ENCODE measurements at places on chromosomes 11 and 22.
A peak's percentile ranks its signal among the peaks of the same experiment; 100 is the strongest.

GRCh38 chr11:134661660-134662059, 249.6 kb upstream of the B3GAT1 start:
- DNase-seq, result no peak

DNA sequence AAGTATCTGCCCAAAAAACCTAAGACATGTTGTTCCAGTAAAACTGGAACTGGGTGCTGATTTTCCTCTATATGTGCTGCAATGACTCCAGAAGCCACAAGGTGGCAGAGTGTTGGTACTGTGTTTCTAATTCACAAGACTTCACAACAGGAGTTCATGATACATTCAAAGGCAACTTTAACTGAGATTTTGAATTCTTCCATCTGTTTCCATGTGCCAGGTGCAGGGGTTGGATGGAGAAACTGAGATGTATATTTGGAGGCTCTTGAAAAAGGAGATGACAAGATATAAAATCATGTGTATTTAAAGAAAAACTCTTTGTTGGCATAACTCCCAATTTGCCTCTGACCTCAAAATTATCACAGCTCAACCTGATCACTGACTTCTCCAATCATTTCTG, 1098.6 kb upstream of the CCDC90B start:
- DNase-seq, result peak; percentile 43

- peak; percentile 16 for DNase-seq
Measured at GRCh38 chr11:35725885-35726284, 63.3 kb downstream of the TRIM44 start.

DNA sequence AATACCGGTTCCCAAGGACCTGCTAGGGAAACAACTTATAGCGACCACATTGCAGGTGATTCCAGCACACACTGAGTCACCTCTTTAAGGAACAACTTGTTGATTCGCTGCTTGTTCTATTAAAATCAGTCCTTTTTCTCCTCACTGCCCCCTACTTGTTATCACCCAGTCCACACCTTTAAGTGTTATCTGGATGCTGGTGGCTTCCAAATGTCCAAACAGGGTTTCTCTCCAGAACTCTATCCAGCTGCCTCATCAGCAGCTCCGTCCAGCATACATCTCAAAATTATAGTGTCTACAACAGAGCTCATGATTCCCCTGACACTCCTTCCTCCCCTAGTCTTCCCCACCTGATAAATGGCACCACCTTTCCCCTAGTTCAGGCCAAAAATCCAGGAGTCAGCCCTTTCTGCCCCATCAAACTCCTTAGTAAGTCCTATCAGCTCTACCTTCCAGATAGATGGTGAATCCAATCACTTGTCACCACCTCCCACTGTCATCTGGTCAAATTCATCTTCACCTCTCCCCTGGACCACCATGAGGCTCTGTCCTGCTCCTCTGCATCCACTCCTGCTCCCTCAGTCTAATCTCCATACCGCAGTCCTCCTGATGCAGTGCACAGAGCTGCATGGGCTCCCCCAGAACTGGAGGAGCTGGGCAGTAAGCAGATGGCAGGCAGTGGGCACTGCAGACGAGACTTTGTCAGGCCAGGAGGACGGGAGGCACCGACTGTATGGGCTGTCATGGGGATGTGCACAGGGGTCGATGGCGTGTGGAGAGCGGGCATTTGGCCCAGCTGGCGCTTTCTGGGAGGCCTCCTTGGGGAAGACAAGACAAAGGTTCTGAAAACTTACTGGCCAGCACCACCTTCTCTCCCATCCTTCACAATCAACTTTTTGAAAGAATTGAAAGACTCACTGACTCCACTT, 19.3 kb downstream of the IL10RA start:
- no peak for DNase-seq

- DNase-seq, result no peak
Measured at GRCh38 chr22:22159384-22159783, 85.2 kb upstream of the VPREB1 start.

GRCh38 chr11:123815122-123815521, 9.0 kb upstream of the OR6M1 start:
- no peak for DNase-seq

DNA sequence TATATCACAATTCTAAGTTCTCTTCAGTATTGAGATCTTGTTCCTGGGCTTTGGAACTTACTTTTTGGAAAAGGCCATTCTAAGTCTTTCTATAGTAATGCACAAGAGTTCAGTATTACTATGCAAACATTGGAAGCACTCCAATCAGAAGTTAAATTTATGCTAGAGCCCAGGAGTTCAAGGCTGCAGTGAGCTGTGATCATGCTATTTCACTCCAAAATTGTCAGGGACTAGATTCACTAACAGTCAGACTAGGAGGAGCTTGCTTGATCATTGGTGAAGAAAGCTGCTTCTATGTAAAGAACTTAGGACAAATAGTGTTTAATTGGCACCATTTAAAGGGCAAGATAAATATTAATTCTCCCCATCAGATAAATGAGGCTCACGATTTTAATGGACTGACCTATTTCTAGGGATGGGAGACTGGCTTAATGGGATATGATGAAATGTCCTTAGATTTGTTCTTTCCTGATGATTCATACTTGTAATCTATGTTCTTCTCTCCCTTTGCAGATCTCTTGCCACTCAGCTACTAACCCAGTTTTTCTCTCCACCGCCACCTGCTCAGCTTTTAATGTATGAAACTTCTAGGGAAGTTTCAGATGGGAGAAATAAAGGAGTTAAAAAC, 32.6 kb upstream of the TMEM123 start:
- no peak for DNase-seq

- DNase-seq, result no peak
Measured at GRCh38 chr11:67290801-67291200, 1.7 kb downstream of the ANKRD13D start.

DNA sequence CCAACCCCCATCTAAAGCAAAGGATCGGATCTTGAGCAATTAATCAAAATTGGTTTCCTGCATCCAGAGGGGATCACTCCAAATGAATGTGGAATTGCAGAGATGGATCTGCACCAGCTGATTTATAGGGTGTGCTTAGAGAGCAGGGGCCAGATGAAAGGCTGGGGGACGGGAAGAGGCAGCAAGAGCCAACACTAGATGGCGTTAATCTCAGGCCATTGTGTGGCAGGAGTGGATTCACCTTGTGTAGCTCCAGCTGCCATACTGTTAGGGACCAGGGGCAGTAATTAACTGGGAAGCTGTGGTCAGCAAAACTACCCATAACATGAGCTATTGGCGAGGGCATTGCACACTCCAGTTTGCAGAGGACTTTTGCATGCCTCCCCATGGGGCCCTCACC, 35.6 kb downstream of the SERPINH1 start:
- DNase-seq, result peak; percentile 37

GRCh38 chr11:6127881-6128280, 20.4 kb downstream of the OR56B4 start:
- DNase-seq, result no peak

DNA sequence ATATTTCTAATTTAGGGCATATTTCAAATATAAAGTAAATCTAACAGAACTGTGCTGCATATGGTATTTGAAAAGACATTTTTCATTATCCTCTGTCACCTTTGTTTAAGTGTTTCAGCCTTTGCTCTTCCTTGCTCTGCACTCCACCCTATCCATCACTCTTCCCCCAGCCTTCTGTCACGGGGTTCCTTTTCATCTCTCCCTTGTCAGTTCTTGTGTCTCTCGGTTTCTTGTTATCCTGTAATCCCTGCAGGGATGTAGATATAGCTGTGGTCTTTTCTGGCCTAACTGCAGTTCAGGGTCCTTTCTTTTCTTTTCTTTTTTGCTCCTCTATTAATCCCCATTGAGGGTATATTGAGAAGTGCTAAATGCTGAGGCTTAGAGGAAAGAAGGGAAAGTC, 261.9 kb downstream of the DCDC1 start:
- DNase-seq, result no peak

DNA sequence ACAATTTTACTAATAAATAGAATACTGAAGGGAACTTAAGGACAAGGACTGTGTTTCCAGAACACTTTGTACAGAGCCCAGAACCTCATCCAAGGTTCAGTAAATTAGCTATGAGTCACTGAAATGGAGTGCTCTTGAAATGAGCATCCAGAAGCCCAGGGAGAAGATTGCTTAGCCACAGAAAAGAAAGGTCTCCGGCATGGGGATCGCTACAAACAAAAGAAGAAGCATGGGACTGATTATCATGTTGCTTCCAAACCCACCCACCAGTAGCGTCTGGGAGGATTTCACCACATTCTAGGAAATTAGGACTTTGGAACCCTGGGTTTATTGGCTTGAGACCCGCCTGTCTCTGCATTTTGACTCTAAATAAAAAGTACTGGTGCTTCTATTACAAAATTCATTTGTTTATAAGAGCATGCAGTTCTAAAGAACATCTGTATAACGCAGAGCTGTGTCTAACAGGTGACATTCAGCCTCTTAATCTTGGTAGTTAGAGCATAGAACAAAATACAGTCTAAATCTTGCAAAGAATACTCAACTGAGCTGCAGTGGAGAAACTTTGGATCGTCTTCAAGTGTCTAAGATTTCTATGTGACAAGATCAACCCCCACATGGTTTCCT, 35.9 kb upstream of the SESN3 start:
- DNase-seq, result peak; percentile 57

DNA sequence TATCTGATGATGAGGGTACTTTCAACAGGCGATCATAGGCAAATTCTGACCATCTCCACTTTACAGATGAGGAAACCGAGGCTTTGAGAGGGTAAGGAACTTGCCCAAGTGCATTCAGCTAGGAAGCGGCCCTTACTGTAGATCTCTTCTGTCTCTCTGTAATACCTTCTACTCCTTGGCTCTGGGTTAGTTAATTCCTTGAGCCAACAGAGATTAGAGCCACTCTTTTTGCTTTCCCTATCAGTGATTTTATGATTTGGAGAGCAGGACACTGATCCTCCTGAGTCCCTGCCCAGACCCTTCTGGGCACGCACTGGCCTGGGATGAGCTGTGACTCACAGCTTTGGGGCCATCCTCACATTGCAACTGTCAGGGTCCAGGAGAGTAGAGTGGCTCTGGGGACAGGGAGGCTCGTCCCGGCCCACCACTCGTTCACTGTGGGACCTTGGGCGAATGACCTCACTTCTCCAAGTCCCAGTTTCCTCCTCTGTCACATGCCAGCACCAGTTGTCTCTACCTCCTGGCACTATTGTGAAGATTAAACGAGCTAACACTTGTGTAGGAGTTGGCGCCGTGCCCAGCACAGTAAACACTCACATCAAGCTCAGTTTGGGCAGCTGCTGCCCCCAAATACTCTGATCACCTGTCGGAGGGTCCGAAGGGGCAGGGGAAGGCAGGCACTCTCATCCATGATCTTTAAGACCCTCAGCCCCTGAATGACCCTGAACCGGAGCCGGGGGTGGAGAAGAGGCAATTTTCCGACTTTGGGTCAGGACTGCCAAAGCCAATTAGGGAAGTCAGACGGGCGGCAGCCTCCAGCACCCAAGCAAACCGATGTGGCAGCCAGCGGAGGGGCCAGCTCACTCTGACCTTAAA, 235.0 kb downstream of the MIAT start:
- DNase-seq, result peak; percentile 50

DNA sequence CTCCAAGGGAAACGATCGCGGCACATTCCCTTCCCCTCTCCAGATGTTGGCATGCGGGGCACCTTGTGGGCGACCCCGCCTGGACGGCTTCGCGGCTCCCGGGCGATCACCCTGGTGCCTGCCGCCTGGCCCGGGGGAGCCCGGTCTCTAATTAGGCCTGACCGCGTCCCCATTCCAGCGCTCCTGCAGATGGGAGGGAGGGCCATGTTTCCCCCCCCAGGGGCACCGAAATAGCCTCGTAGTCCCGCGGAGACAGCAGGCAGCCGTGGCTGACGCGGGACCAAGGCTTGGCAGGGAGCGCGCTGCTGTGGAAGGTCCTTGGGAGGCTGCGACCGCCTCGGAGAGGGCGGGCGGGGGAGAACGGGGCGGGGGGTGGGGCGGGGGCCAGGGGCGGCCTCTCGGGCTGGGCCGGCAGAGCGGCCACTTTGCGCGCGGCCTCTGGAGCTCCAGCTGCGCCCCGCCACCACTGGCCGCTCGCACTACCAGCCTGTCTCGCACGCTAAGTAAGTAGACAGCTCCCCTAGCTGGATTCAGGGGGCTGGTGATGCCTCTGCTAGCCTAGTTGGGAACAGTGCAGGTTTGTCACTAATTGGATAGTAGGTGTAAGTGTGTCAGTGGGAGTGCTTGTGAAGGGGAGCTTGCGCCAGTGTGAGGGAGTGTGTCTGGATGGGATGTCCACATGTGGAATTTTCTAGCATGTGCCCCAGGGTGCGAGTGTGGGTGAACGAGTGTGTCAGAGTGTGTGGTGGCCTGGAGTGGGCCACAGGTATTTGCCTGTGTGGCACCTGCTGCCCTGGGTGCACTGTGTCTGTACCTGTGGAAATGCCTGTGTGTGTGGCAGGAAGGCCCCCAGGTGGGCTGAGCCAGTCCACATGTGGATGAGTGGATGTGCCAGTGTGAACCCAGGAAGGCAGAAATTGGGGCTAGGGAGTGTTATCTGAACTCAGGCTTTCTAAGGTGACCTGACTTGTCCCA, at the start of gene INSC:
INSC (plus strand) TSS at position 423 of the 975 bp plus-strand sequence. CDS start 34,252 bp downstream, outside the sequence.
- peak; percentile 63 for DNase-seq

GRCh38 chr22:45420539-45420938, 7.0 kb downstream of the RIBC2 start:
- DNase-seq, result no peak

- DNase-seq, result no peak
Measured at GRCh38 chr22:38474003-38474607, 6.2 kb downstream of the KDELR3 start.

DNA sequence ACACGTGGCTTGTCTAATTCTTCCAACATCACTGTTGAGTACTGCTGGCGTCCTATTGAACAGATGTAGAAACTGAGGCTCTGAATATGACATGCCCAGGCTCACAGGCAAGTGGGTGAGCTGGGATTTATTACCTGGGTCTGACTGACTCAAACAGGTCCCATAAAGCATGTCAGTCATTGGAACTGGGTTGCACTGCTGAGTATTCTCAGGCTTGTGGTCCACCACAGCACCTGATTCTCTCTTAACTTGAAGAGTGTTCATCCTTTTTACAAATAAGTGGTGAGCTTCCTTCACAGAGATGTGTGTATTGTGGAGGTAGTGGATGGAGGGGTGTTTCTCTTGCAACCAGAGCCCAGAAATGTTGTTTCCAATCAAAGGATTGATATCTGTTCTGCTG, 44.5 kb downstream of the SC5D start:
- DNase-seq, result no peak

GRCh38 chr11:2444821-2445745, at the start of gene KCNQ1:
Gene KCNQ1 (plus strand): TSS chr11:2445008. CDS start chr11:2445099, 91 bp downstream.
- DNase-seq, result no peak

GRCh38 chr11:78170874-78171549, 17.4 kb downstream of the KCTD21 start:
- DNase-seq, result no peak

- no peak for DNase-seq
Measured at GRCh38 chr11:47171856-47172255, 4.8 kb downstream of the ARFGAP2 start.

GRCh38 chr11:75508051-75508561, 17.6 kb downstream of the GDPD5 start:
- DNase-seq, result no peak

DNA sequence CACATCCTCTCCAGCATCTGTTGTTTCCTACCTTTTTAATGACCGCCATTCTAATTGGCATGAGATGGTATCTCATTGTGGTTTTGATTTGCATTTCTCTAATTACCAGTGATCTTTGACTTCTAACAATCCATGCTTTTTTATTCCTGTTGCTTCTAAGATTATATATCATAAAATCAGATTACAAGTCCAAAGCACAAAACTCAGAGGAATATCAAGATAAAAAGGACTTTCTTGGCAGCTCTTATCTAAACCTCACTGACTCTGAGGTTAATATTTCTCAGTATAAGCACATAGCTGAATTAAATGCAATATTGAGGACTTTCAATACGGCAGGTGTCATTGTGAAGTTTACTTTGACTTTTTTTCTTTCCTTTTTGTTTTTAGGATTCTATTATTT, 11.4 kb downstream of the SLC5A12 start:
- DNase-seq, result no peak

GRCh38 chr11:47005441-47005840, 68.9 kb downstream of the CSTPP1 start:
- DNase-seq, result no peak
